ENCODE measurements at places on chromosomes 2 and 18.

DNA sequence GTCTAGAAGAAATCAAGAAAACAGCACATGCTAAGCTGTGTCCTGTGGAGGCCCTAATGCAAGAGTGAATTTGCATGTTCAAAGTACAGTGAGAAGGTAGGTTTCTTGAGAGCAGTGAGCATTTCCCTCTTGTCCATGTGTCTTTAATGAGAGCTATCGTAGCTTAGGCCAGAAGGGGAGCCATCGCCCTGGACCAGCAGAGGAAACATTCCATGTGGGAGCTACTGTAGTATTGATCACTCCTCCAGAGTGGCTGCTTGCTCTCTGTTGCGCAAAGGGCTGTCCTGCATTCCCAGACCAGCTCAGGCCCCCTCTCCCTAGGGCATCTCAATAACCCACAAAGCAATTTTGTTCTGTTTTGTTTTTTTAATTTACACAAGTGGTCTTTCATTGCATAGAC, 950.1 kb downstream of the CNTNAP5 start:
- peak; percentile 11 for DNase-seq

GRCh38 chr18:59718108-59718463, 20.9 kb upstream of the CCBE1 start:
- DNase-seq: no peak

GRCh38 chr2:141899740-141900139, 231.1 kb downstream of the LRP1B start:
- DNase-seq: no peak

GRCh38 chr2:238761868-238762267, 86.0 kb upstream of the TWIST2 start:
- DNase-seq: peak; percentile 58

- DNase-seq: no peak
These were observed 6.2 kb upstream of the INPP4A start for GRCh38 chr2:98438190-98439133.

DNA sequence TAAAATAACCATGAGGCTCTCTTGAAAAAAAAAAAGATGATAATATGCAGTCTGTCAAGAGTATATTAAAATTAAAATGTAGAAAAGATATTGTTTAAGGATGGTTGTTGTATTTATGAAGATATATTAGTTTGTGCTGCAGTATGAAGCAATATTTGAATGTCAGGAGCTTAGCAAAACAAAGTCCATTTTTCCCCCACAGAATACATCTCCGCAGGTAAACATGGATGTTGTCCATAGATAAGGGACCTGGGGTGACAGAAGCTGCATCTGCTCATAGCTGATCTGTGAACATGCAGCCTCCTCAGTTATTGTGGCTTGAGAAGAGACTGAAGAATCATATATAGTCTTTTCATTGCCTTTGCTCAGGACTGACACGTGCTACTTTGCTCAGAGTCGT, 366.1 kb upstream of the MMADHC start:
- no peak for DNase-seq

DNA sequence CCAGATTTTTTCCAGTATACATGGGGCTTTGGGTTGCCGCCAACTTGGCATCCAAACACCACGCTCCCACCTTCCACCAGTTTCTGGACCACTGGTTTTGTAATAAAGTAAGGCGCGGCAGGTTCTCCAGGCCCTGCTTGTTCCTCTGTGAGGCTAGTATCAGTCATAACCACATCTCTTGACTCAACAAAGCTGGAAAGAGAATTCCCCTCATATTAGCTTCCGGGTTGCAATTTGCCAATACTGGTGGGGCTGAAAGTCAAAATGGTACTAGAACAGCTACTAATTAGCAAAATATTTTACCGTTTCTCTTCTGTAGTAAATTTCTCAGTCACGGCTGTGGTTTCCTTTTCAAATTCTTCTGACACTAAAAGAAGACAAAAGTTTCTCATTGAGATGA, 25.0 kb downstream of the TTN start:
- DNase-seq: no peak

GRCh38 chr2:76050196-76050595, 339.5 kb upstream of the GCFC2 start:
- DNase-seq: peak; percentile 41

DNA sequence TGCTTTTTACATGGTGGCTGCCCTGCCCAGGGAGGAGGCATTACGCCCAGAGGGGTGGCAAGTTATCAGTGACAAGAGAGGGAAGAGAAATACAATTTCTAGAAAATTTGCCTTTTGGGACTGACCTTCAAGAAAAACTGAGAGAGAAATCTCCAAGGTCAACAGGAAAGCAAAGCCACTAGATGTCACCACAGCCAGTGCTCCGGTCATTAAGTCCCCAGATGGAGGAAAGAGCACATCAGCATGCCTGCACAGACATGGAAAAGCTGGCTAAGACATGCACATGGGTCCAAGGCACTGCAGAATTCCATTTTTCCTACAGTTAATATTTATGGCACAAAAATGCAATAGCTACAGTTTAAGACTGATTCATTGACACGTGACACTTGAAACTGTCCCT, 21.0 kb downstream of the FHL2 start:
- no peak for DNase-seq

GRCh38 chr2:85397925-85398331, 12.2 kb downstream of the CAPG start:
- no peak for DNase-seq

GRCh38 chr2:42792087-42792582, 248 bp downstream of the HAAO start:
- DNase-seq: no peak

- no peak for DNase-seq
These were observed 147.6 kb upstream of the CCDC68 start for GRCh38 chr18:55106906-55107305.

- no peak for DNase-seq
These were observed 38.0 kb downstream of the KCTD1 start for GRCh38 chr18:26510337-26510736.

DNA sequence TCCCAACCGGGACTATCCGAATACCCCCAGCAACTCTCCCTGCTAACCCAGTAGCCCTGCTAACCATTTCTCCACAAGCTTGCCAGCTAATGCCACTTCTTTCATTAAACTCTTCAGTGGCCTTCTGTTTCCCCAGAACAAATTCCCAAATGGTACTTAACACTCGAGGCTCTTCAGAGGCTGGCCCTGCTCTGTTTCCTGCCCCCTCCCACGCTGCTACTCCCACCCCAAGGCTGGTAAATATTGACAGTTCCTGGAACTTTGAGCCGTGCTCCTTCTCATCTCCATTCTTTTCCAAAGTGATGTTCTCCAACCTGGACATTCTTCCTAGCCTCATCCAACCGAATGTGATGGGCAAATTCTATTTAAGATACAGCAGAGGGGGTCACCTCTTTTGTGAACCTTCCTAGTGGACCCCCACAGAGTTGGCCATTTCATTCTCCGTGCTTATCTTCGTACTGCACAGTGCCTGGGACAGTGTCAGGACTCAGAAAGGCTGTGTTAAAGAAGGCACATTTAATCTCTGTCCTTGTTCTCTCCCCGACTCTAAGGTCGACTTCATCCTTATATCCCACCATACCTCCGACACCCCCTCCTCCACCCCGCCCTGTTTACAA, 3.2 kb upstream of the KIDINS220 start:
- DNase-seq: no peak

GRCh38 chr2:200320344-200320743, 13.9 kb downstream of the SPATS2L start:
- DNase-seq: no peak

- DNase-seq: no peak
These were observed 26.4 kb downstream of the TMEM131 start for GRCh38 chr2:97969081-97970067.

DNA sequence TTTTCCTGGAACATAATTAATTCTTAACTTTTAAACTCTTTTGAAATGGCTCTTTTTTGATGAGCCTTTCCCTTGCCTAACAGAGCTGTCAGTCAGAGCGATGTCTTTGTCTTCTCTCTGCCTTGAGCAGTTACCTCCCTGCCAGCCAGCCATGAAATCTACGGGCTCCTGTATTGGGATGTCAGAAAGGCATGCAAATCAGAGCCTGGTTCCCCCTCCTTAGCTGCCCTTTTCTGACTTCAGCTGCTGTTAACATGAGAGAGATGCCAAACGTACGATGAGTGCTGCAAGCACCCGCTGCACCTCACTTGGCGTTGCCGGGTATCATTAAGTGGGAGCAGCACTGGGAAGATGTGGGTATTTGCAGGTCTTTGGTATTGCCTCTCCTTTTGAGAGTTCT, 131.4 kb upstream of the BOD1L2 start:
- DNase-seq: peak; percentile 37

DNA sequence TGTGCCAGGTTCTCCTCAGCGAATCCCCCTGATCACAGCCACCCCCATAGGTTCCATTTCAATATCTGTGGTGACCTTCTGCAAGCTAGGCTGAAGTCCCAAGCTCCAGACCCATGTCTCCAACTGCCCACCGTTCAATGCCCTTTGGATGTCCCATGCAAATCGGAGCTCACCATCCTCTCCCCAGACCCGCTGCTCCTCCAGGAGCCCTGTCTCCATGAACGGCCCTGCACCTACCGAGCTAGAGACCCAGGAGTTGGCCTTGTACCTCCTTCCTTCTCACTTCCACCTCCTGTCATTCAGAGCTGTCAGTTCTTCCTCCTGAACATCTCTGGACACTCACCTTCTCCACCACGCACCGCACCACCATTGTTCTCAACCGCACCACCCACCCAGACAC, 1.0 kb upstream of the FAHD2A start:
- DNase-seq: no peak

DNA sequence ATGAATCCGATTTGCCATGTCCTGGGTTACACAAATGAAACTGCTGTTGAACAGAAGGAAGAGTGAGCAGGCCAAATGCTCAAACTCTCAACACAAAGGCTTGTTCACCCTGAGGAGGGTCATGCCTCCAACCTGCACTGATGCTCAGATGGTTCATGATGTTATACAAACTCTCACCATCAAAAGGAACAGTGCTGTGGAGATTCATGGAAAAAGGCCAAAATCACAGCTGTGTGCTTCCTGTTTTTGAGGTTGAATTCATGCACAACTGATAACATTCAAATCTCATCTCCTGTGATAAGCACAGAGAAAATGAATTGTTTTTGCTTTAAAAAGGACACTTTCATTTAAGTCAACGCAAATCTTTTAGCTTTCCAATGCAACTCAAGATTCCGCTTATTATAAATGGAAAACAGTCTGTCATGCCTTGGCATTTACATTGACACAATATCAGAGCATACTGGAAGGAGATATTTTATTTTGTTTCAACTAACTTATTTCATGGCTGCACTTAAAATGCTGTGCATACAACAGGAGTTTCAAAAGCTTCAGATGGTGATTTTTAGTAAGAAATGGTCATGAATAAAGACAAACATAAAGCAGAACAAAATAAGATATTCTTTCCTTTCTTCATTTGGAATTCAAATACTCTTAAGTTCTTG, 22.2 kb upstream of the TTN start:
- DNase-seq: no peak

GRCh38 chr2:204386668-204387067, 158.6 kb upstream of the PARD3B start:
- DNase-seq: no peak

GRCh38 chr2:135845257-135845656, 8.3 kb upstream of the LCT start:
- DNase-seq: no peak

- DNase-seq: no peak
These were observed 112.8 kb downstream of the CAPN13 start for GRCh38 chr2:30694286-30695055.

- DNase-seq: no peak
These were observed 80.9 kb downstream of the CABYR start for GRCh38 chr18:24219561-24220317.

DNA sequence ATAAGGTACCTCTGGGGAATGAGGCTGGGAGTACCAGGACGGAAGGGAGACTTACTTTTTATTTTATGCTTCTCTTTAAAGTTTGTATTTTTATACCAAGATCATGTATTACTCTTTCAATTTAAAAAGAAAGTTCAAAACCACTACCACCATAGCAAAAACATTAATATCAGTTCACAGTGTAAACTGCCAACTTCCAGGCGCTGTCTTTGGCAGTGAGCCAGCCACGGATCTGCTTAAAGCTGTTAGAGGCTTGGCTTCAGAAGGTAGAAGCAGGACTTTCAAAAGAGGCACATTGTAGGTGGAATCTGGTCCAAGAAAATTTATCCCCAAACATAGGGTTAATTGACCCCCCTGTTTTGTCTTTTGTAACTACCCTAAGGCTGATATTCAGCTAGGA, 74.8 kb downstream of the B3GNT2 start:
- DNase-seq: no peak

DNA sequence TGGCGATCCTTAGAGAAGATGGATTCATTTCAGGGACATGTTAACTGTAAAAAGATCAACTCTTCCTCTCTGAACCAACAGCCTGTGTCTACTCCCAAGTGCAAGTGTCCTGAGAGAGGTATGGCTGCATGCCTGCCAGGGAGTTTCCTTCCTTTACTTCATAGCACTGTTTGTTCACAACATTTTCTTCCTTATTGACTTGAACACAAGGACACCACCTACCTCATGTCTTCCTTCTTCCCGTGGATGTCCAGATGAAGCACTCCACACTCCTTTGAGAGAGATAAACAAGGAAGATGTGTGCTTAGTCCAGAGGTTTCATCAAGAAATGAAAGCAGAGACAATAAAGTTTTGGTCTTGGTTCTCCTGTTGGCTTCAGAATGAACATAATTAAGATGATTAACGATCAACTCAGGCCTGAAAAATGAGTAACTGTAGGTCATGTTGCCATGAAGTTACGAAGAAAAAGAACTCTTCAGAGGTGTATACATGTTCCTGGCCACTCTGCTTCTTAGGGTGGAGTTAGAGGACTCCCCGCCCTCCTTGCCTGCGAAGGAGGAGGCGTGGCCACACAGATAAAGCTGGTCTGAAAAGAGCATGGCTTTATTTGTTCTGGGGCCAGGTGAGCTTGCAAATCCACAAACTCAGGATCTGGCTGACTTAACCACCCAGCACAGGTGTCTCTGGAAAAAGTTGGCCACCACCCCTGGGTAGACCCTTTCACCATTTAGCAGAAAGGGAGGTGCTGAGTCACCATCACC, 155.0 kb upstream of the KCTD1 start:
- DNase-seq: peak; percentile 52

DNA sequence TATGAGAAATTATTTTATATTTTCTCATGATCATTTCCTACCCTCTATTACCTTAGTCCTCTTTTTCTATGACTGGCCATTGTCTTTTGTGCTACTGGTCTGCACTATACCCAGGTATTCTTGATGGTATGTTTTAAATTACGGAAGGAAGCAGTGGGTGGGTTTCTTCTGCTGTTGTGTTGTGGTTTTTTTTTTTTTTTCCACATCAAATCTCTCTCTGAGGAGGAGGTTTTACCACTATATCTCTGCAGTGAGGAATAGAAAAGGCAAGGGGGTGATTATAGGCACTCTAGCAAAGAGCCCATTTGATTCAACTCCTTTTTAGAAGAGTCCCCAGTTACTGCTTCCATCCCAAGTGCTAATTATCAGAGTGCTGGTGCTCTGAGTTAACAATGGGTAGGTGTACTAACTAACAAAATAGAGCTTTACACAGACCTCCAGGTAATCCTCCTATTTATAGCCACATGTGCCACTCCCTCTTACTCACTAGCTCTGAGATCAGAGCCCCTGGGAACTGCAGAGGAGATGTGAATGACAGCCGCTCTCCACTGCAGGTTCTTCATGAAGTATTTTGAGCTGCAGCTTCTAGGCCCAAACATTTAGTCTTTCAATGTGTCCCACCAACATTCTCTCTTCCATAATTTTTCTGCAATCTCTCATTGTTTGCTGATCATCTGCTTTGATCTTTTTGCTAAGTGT, 301.6 kb upstream of the GULP1 start:
- DNase-seq: peak; percentile 37

GRCh38 chr2:177245010-177245422, 19.5 kb downstream of the NFE2L2 start:
- peak; percentile 35 for DNase-seq

- DNase-seq: peak; percentile 39
These were observed 53.7 kb upstream of the SLC4A10 start for GRCh38 chr2:161570424-161571050.
